ENCODE measurements at places on chromosomes 4 and X.

GRCh38 chr4:158234671-158235070 is 24.4 kb downstream of the TMEM144 start:
- DNase-seq: no peak

DNA sequence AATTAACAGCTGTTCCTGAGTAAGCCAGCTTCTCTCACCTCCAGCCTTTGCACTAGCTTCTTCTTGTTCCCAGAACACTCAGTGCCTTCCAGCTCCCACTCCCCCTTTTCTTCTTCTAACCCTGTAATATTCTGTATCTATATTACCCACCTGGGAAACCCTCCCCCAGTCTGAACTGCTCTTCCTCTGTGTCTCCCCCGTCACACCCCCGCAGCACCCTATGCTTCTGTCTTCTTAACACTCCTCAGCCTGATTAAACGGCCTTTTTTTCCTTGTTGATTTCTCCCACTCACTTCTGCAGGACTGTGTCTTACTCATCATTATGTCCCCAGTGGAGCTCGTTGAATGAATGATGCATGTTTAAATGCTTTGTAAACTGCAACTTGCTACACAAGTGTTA is 9.0 kb upstream of the LONRF3 start:
- DNase-seq: no peak

DNA sequence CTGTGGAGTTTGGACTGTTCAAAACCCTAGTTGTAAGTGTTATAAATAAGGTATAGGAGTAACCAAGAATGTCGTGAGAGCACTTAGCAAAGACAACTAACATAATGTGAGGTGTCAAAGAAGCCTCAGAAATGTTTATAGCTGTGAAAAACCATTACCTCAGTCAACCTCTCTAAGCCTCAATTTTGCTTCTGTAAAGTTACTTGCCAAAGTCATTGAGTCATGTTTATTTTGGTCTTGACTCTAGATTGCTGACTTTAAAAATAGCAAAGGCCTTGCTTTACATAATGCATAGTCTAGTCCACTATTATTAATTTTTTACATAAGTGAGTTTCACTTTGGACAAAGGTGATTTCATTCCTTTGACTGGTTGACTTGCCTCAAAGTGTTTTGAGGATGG is 257.6 kb upstream of the CXXC4 start:
- DNase-seq: no peak

GRCh38 chrX:103847174-103847870 is 15.3 kb upstream of the RAB9B start:
- DNase-seq: no peak

GRCh38 chr4:336893-337142 is 796 bp upstream of the ZNF141 start:
- DNase-seq: no peak

GRCh38 chrX:133745349-133745748 is 240.0 kb downstream of the GPC3 start:
- DNase-seq: no peak

Data from aorta (tissue), 5 donors.